Lung microvascular endothelial cell (primary cell): ENCODE measurements at places on chromosomes 3 and 15. TPM values are rescaled to one million over a fixed set of nuclear protein-coding genes. Genes with fewer than 3 reads are reported as not detected.

BBS4 gene
- total RNA-seq, result 4.2 and 7.0 TPM in 2 replicates

DET1 gene
- total RNA-seq, result 1.6 and 2.2 TPM in 2 replicates

FBXL2 gene
- total RNA-seq, result 7.8 and 8.9 TPM in 2 replicates

LDHAL6B gene
- not detected in 2 replicates for total RNA-seq
